Subcutaneous preadipocyte (primary cell): ENCODE measurements at places on chromosomes 2 and 18. TPM values are rescaled to one million over a fixed set of nuclear protein-coding genes. Genes with fewer than 3 reads are reported as not detected.

Gene PROC
- not detected in 2 replicates for total RNA-seq

Gene GREB1L
- total RNA-seq = 1.1 and 1.8 TPM in 2 replicates

Gene TUBB8B
- not detected in 2 replicates for total RNA-seq

Gene CSRNP3
- 0.20 and 0.73 TPM in 2 replicates for total RNA-seq

Gene IL36G
- total RNA-seq = not detected in 2 replicates

Gene PLEK
- total RNA-seq = not detected in 2 replicates

Gene KCNJ13
- total RNA-seq = not detected in 2 replicates

Gene PDCD1
- not detected in 2 replicates for total RNA-seq
